ENCODE measurements at places on chromosomes 2 and 18.

DNA sequence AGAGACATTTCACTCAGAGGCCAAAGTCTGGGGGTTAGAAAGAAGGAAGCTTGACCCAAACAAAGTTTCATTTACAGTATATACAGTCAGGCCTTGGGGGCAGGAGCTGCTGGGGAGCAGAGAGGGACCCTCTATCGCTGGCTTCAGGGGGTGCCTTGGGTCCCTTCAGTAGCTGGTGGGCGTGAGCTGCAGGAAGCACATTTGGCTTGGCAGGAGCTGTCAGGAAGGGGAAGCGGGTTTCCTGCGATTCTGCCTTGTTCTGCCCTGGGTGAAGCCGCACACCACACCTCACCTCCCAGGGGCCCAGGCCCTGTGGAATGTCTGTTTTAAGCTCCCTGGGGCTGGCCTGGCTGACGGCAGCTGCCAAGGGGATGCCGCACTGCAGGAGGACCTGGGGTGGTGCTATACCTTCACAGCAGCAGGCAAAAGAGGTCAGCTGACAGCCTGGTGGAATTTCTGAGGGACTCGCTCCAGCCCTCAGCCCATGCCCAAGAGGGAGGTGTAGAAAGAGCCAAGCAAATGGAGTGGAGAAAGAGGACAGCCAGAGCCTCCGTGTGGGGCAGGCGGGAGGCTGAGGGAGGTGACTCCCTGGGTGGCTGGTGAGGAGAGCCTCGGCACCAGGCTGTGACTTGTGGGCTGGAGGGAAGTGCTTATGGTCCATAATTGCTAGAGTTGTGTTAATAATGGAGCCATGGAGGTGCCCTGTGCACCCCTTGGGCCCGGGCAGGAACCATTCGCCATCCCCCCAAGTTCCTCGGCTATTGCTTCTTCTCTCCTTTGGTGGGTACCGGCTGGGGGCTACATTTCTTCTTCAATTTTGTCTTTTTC is 43.9 kb downstream of the PSD4 start:
- DNase-seq = no peak

GRCh38 chr2:2870106-2870505 is 507.5 kb downstream of the EIPR1 start:
- no peak for DNase-seq

DNA sequence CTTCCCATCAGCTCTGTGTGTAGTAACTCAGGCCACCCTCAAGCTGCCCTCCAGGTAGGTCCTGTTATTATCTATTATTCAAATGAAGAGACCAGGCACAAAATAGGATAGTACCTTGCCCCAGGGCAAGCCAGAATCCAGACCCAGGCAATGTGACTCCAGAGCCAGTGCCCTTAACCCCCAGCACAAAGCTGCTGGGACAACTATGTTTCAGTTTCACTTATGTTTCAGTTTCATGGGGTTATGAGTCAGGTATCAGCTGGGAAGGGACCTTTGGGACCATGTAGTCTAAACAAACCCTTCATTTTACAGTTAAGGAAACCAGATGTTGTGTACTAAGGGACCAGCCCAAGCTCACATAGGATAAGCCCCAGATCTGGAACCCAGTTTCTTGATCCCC is 10.0 kb downstream of the HK2 start:
- no peak for DNase-seq

- DNase-seq = no peak
Observed at GRCh38 chr2:235863414-235863813, 304.8 kb downstream of the GBX2 start.

GRCh38 chr2:123061534-123061933 is 963.6 kb upstream of the CNTNAP5 start:
- no peak for DNase-seq

GRCh38 chr18:51171625-51172259 is 25.7 kb downstream of the MEX3C start:
- DNase-seq = no peak

GRCh38 chr2:64905338-64906024 is 83.7 kb upstream of the SLC1A4 start:
- DNase-seq = no peak

DNA sequence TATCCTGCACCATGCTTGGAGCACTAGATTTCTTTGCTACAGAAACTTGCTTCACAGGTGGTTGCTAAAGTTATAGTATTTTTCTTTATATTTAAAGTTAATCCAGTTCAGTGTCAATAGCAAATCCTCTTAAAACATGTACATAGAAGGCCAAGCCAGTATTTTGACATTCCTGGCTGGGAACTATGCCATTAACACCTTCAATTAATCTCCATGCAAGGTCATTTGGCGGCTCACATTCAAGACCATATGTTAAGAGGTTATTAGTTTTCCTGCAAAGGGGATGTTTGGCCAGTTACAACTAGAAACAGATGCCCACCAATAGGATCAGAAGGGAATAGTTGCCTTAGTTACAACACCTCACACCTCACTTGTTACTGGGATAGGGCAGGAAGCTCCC is 261.3 kb upstream of the MEIS1 start:
- DNase-seq = no peak

DNA sequence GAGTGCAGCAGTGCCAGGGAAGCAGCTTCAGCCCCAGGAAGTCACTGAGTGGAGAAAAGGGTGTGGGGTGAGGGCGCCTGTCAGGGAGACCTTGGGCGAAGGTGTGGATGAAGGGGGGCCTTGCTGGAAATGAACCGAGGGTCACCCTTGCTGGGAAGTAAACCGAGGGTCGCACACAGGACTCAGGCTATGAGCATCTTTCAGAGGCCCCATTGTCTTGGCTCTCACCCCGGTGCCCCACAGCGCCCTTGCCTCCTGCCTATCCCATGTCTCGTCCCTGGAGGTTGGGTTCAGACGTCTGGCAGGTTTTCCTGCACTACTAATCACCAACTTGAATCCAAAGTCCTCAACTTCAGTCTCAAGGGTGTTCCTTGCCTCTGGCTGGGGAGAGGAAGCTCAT is 122.8 kb upstream of the PXDN start:
- DNase-seq = no peak

DNA sequence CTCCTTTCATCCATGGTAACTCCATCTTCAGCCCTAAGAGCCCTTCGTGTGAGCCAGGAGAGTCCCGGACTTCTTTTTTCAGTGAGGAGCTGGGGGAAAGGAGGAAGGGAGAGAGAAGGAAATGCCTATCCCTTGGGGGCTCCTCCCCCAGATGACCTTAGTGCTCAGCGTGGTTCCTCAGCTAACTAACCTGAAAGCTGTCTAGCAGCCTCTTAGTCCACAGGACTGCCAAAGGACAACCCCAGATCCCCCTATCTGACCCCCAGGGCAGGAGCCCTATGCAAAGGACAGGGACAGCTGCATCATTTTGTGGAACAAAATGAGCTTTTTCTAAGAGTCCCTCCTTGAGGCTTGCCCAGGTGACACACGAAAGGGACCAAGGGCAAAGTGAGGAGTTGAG is 7.9 kb downstream of the SPR start:
- no peak for DNase-seq

GRCh38 chr2:135799738-135800137 is 37.2 kb downstream of the LCT start:
- no peak for DNase-seq

DNA sequence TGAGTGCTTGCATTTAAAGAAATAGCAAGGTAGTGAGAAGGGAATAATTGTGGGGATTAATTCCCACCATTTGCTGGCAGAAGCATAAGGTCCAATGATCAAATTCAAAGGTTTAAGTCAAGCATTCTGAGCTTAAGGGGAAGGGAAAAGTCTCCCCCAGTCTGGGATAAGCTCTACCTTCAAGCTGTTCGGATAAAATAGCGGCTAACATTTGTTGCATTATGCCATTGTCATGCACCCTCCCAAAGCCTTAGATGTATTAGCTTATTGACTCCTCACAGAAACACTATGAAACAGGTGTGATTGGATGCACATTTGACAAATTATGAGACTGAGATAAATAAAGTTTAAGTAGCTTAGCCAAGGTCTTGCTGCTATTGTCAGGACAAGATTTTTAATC is 52.2 kb upstream of the TGIF1 start:
- DNase-seq = no peak

DNA sequence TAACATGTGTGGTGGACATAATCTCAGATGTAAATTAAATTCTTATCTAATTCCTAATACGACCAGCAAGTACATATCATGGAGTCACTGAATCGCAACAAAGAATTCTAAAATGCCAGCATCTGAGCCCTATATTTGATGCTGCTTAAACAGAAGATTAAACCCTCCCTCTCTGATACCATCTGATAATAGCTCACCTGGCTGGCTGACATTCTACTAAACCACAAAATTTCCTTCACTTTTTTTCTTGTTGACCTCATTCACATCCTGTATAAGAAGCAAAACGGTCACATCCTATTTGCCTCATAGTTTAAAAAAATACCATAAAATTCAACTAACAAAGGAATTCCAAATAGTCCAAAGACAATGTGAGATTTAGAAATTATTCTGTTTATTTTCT is 371.6 kb upstream of the SLC8A1 start:
- DNase-seq = no peak

GRCh38 chr2:222912776-222913175 is 51.9 kb downstream of the ACSL3 start:
- DNase-seq = no peak

DNA sequence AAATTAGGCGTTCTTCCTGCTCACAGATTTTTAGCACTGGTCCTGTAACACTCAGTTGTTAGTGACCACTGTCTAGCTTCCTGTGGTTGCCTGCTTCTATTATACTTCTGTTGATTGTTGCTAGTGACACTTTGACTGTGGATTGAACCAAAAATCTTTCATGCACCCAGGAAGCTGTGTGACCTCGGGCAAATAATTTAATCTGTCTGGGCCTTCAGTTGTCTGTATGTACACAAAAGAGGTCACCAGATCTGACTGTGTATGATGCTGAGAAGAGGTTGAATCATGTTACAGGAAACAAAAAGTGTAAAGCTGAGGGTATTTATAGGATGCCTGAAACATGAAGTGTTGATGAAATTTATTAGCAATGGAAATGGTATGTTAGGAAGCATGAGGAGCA is 12.7 kb downstream of the ICOS start:
- DNase-seq = no peak

DNA sequence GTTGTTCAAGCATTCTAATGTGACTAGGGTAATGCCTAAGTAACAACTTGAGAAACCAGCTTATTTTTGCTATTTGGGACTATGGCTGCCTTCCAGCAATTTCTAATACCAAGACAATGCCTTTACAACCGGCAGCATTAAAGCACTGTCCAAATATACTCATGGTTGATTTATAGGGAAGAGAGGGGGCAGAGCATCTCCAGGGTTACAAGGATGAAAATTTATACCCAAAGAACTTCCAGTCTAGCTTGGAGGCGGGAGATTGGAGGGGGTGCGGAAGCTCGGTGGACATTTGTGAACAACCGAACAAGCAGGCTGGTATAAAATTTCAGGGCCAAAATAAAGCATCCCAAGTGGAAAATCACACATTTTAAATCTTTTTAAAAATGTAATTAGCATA is 294.9 kb upstream of the STON1 start:
- no peak for DNase-seq

DNA sequence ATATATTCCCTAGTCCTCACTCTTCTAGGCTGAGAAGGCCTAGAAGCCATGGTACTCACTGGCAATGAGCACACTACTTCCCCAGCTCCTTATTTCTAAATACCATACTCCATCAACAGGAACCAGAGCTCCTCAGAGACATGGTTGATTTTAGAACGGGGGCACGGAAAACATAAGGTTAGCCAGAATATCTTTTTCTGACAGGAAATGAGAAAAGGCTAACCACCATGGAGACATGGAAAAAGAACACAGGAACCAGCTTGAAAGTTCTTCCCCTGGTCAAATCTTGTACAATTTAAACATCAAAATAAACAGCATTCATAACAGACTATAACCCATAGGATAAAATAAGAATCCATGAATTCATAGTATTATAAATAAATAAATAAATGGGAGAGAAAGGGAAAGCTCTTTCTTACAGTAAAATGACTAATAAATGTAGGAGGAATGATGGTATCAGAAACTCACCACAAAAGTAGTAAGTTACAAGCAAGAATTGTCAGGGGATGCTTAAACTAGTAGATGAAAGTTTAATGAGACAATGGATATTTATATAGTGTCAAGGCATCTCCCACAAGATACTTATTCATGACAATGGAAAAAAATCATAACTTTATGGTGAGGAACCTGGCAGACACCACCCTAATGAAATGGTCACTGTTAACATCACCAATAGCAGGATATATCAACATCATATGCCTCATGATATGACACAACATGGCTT is 20.6 kb upstream of the GCC2 start:
- DNase-seq = no peak

DNA sequence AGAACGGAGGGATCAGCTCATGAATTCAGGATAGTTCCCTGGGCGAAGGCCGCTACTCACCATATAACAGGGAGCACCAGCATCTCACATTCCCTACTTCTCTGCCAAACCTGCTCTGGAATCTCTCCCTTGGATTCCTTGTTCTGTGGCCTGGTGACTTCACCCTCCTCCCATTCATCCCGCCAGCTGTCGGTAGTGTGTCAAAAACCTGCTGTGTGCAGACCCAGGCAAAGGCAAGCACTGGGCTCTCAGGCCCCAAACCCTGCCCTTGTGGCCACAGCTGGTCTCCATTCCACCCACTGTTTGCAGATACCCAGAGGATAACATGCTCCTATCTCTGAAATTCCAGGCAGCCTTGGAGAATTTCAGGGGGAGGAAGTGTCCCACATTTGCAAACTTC is 151.6 kb downstream of the CAPN13 start:
- DNase-seq = no peak

- no peak for DNase-seq
Observed at GRCh38 chr18:24539866-24540617, 79.6 kb downstream of the HRH4 start.

- DNase-seq = no peak
Observed at GRCh38 chr18:35376393-35376741, 770 bp downstream of the ZNF396 start.

- DNase-seq = no peak
Observed at GRCh38 chr2:25543939-25544338, 129.4 kb downstream of the DTNB start.

GRCh38 chr18:73901151-73901550 is 246.5 kb downstream of the FBXO15 start:
- DNase-seq = no peak

DNA sequence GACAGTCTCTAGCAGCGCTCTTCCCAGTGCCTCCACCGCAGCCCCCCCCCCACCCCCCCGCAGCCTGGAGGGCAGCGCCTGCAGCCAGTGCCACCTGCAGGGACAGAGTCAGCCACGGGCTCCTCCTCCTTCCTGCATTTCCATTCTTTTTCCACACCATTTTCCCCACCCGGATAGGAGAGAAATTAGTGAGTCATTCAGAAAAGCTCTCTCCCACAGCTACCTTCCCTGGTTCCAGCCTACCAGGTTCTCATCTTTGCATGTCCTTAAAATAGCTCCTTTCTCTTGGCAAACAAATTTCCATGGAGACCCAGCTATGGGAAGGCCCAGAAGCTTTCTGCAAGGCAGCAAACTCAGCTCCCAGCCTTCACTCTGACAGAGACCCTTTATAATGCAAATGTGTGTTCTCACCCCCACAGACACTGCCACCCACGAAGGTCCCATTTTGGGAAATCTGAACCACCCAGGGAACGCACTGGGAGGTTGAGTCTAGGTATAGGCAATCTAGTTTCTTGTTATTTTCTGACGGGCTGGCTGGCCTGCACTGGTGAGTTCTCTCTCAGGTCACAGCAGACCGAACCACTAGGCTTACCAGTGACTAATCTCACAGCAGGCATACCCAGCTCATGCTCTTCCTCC is 41.8 kb upstream of the ATG16L1 start:
- no peak for DNase-seq
